Activated CD4-positive, alpha-beta T cell treated with anti-CD3 and anti-CD28 coated beads for 1 hour (primary cell): ENCODE measurements at places on chromosomes 5 and 9.
A peak's percentile ranks its signal among the peaks of the same experiment; 100 is the strongest.

DNA sequence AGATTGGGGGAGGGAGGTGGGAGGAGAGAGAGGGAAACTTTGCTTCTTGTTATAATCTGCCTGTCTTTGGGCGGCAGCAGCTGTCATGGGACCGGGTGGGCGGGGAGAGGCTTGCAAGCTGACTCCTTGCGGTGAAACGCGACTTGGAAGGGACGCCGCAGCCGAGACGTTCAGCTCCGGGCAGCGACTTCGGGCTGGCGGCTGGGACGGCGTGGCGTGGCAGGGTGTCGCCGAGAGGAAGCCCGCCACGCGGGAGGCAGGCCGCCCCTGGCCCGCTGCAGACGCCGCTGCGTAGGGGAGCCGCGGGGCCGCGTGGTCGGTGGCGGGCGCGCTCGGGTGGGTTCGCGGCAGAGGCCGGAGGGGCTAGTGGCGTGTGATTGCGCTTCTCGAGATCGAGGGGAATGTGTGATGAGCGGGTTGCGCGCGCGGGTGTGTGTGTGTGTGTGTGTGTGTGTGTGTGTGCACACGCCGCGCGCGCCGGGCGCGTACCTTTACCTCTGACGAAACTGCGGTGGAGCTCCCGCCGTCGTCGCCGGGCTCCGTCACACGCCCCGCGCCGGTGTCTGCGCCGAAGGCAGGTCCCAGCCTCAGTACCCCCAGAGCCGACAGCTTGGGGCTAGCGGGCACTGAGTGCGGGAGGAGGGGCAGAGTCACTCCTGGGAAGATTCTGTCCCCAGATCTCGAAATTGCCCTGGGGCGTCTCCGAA lies 1.7 kb downstream of the PPARGC1B start:
- DNase-seq = peak; percentile 57

GRCh38 chr9:106920701-106921283 lies 57.8 kb downstream of the ZNF462 start:
- no peak for DNase-seq

GRCh38 chr5:1763548-1763911 lies 36.1 kb downstream of the MRPL36 start:
- no peak for DNase-seq

DNA sequence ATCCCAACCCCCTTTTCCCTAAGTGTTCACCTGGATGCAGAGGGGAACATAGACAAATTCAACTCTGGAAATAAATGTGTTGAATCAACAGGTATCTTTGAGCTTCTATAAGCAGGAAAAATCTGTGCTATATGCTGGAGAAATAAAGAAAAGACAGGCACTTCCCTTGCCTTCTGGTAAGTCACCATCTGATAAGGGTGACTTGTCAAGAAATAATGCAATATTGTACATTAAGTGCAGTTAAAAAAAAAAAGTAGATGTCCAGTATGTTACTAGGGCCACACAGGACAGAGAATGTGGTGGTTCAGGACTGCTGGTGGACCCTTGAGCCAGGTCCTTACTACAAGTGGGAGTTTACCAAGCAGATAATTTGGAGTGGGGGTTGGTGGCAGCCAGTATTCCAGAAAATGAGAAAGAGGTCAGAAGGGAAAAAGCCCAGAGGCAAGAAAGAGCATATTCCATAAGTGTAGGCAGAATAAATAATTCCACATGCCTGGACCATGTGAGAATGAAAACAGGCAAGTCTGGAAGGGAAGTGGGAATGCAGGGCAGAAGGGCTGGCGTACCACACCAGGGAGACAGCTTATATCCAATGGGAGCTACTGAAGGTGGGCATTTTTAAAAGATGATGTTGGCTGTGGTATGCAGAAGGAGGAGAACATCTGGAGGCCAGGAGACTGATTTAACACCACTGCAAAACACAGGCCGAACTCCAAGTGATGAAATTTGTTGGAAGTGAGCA lies 209.9 kb downstream of the SEMA5A start:
- no peak for DNase-seq

- no peak for DNase-seq
Observed at GRCh38 chr9:14389657-14390056, 75.7 kb upstream of the NFIB start.
